Stimulated activated CD8-positive, alpha-beta memory T cell treated with anti-CD3 and anti-CD28 coated beads, Interleukin-4, amount 100 ng/mL, for 4 hours (primary cell): ENCODE measurements at places on chromosomes 7 and 10.

DNA sequence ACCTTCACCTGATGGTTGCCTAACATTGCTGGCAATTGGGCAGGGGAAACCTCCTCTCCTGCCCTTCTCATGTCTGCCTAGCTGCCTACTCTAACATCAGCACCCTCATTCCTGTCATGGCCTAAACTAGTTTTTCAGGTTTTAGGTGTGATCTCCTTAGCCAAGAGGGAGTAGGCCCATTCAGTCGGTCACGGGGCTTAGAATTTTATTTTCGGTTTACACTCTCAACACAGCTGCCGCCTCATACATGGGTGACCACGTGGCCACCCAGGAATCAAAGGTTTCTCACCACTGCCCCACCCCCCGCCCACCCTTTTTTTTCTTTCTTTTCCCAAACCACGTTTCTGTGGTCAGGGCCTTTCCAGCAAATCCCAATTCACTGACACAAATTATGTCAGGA is 97.2 kb downstream of the RALA start:
- DNase-seq = no peak

GRCh38 chr7:48806731-48807130 is 117.6 kb upstream of the CDC14C start:
- no peak for DNase-seq

DNA sequence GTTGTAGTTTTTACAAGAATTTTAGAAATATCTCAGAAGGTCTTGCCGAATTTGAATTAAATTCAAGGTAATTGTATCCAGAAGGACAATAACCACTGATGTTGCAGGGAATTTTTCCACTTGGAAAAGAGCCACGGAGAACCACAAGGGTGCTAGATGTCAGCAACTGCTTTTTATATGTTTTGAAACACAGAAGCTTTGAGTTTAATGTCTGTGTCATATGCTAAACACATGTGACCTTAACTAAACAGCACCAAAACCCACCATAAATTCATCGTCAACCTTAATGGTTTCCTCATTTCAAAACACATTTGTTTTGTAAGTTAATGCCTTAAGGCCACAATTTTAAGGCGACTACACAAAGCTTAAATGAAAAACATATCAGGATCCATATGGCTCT is 106.9 kb downstream of the COL28A1 start:
- DNase-seq = no peak

DNA sequence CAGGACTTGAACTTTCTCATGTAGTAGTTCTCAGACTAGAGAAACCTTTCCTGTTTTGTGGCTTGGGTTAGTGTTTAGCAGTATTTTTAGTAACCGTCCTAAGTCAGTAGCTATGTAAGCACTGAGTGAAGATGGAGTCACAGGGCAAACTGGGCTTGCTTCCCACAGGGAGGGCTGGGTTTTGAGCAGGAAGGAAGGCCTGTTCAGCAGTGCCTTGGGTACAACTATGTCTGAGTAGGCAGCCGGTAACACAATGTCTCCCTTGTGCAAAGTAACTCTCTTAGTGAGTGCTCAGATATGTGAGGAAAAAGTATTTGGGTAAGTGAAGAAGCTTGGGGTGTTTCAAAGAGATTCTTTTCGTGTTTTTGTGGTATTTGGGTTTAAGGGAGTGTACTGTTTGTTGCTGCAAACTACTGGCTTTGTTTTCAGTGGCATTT is 96.4 kb downstream of the CCSER2 start:
- DNase-seq = no peak

DNA sequence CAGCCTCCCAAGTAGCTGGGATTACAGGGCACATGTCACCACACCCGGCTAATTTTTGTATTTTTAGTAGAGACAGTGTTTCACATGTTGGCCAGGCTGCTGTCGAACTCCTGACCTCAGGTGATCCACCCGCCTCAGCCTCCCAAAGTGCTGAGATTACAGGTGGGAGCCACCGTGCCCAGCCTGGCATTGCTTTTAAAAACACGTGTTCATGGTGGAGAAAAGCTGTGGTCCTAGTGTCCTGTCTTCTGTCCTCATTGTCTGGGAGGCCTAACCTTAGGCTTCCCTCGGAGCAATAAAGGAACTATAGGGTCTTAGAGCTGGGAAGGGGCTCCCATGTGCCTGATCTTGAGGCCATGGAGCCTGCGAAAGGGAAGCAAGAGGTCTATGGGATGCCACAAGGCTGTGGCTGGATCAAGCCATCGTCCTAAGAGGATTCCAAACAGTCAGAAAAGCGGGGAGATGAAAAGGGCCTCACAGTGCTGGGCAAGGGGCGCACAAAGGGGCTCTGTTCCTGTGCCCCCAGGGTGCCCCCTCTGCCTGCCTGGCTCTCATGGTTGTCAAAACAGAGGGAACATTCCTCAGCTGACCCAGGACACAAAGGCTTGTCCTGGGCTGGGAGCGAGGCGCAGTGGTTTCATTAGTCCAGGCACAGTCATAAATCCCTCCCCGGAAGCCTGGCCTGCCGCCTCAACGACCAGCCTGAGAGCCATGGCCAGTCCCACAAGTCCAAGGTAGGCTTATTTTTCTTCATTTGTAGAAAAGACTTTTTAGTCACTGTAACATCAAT is 106.6 kb upstream of the TNS3 start:
- no peak for DNase-seq

DNA sequence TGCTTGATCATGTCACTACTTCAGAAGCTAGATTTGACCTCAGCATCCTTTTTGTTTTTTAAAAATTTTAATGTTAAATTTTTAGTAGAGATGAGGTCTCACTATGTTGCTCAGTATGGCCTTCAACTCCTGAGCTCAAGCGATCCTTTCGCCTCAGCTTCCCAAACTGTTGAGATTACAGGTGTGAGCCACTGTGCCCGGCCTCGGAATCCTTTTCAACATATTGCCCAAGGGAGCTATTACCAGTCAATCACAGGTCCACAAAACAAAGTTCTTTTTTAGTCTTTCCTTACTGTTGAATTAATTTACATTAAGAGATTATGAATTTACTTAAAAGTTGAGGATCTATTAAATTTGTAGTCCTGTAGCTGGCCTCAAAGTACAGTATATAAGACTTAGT is 37.7 kb downstream of the CCSER2 start:
- DNase-seq = no peak

GRCh38 chr7:139718141-139718540 is 59.7 kb downstream of the HIPK2 start:
- DNase-seq = no peak

- DNase-seq = no peak
These were observed 63.5 kb upstream of the C10orf90 start for GRCh38 chr10:126734015-126734414.

- no peak for DNase-seq
These were observed 46.5 kb upstream of the MSMB start for GRCh38 chr10:46092524-46093081.

DNA sequence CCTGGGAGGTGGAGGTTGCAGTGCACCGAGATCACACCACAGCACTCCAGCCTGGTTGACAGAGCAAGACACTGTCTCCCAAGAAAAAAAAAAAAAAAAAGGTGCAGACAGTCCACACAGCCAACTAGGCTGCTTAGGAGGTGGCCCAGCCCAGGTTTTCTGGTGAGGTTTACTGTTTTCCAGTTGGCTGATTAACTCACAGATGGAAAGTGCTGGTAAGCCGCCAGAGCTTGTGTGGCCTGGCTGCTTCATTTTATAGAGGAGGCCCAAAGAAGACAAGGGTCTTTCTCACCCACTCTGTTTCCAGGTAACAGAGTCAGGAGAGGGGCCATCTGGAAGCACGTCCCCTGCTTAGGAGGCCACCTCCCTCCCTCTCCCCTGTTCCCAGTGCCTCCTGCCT is 6.2 kb downstream of the RHBDD2 start:
- no peak for DNase-seq

DNA sequence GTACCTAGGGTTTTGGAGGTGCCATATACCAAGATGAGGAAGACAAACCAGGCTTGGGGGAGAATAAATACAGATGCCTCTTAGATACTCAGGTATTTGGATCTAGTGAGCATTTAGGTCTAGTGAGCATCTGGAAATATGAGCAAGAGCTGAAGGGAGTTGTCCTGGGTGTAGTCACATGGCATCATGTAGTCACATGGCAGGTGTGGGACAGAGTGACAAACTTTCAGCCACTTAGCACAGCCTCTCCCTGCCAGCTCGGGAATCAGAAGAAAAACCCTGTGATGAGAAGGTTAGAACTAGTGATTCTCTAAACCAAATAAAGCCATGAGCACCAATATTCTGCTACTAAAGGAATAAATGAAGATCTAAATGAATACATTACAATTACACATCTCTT is 24.3 kb downstream of the RGR start:
- DNase-seq = no peak

GRCh38 chr7:598899-599298 is 79.3 kb upstream of the PDGFA start:
- DNase-seq = no peak

DNA sequence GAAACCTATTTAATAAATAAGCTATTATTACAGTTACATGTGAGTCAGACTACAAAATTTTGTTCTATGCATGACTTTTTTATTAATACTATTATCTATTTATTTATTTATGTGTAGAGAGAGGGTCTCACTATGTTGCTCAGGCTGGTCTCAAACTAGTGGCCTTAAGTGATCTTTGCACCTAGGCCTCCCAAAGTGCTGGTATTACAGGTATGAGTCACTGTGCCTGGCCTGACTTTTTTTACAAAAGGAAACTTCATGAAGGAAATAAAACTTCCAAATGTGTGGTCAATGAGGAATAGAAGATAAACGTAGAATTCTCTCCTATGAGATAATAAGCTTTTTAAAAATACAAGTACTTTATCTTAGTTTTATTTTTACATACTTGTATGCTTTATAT is 19.0 kb downstream of the COL28A1 start:
- no peak for DNase-seq

GRCh38 chr7:142882338-142882678 is 3.2 kb downstream of the TRPV6 start:
- DNase-seq = no peak

- DNase-seq = no peak
These were observed 120.7 kb downstream of the CXCL12 start for GRCh38 chr10:44264244-44264643.

DNA sequence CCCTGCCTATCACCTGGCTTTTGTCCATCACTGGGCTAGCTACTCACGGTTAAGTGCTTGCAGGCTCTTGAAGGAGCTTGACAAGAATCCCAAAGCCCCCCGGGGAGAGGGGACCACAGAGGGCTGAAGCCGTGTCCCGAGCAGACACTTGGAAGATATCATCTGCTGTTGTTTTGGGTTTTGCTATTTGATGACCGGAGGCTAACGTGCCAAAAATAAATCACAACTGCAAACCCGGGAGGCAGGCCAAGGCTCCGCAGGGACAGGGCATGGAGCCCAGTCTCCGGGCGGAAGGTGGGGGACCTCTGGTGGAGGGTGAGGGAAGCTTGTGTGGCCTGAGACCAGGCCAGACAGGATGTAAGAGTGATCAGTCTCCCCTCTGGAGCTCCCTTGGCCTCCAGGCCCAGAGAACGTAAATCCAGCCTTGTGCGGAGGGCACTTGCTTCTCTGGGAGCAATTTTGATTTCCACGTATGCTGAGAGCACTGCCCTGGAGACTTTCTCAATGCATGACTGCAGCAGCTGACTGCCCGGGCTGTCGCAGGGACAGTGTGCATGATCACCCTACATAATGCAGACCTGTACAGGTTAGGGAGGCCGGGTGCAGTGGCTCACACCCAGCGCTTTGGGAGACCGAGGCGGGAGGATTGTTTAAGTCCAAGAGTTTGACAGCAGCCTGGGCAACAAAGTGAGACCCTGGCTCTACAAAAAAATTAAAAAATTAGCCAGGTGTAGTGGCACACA is at the start of gene PHKG1:
Gene PHKG1, minus strand, starts transcription at position 164 of the 743 bp plus-strand sequence. CDS start 4,011 bp downstream, outside the sequence.
- no peak for DNase-seq

DNA sequence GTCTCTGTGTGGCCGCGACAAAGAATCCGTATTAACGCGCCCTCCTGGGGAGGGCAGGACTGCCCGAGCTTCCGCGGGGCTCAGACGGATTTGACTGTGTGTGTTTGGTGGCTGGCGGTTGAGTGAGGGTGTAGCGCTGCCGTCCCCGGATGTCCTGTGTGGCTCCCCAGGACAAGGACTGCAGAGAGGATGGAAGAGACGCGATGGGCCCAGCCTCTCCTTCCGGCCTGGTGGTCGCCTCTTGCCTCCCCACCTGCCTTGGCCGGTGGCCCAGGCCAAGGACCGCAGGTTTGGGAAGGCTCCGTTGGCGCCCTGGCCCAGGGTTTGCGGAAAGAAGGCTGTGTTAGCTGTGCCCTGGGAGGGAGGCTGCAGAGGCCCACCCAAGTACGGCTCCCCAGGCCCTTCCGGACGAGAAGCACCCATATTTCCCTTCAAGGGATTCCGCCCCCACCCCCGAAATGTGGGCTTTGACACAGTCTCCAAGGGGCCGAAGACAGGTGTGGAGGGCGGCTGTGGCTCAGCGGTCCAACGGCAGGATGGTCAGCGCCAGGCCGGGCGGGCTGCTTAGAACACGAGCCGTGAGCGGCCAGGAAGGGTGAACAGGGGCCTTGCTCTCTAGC is 2.3 kb downstream of the UNCX start:
- DNase-seq = no peak

- peak; percentile 7 for DNase-seq
These were observed 143.8 kb upstream of the TMEM106B start for GRCh38 chr7:12067156-12067831.

- DNase-seq = no peak
These were observed 40.0 kb upstream of the AGR3 start for GRCh38 chr7:16921644-16922257.
